Esophagus mucosa (tissue), 1 donor: ENCODE measurements at places on chromosomes 6 and 20.

DNA sequence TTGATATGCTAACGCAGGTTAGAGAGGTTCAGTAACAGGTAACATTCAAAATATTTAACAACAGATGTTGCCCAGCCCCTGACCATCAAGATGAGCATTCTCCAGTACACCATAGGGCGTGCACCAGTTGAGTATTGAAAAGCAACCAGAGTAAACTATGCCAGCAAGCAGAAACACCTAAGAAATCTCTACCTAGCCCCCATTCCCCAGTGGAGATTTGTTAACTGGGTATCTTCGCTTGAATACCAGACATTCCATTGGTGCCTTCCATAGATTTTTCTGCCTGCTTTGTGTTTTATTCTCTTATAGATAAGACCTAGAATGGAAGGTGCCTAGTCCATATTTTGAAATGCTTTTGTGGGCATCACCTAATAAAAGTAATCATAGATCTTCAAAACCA lies 623.9 kb downstream of the KIF16B start:
- ATAC-seq, result no peak

DNA sequence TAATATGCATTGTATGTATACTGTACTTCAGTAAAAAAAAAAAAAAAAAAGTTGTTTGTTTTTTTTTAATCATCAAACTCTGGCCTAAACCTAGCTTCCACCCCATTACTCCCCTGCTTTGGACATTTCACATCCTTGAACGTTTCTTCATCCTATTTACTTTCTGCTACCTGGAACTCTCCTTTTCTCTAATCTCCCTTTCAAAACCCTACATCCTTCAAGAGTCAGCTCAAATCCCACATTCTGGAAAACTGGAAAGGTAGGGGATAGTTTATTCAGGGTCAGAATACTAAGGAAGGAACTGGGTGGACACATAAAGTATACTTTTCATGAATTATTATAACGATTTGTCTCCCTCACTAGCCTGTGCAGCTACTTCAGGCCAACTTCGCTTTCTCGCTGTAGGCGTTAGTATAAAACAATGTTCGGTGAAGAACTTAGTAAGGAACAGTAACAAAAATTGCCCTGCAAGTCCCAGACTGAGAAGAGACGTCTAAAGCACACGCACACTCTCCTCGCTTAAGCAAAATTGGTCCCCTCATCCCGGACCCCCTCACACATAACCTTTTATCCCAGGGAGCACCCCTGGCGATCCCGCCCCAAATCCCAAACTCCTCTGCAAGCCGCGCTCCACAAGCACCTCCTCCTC lies 775 bp downstream of the PIGU start:
- ATAC-seq, result no peak

DNA sequence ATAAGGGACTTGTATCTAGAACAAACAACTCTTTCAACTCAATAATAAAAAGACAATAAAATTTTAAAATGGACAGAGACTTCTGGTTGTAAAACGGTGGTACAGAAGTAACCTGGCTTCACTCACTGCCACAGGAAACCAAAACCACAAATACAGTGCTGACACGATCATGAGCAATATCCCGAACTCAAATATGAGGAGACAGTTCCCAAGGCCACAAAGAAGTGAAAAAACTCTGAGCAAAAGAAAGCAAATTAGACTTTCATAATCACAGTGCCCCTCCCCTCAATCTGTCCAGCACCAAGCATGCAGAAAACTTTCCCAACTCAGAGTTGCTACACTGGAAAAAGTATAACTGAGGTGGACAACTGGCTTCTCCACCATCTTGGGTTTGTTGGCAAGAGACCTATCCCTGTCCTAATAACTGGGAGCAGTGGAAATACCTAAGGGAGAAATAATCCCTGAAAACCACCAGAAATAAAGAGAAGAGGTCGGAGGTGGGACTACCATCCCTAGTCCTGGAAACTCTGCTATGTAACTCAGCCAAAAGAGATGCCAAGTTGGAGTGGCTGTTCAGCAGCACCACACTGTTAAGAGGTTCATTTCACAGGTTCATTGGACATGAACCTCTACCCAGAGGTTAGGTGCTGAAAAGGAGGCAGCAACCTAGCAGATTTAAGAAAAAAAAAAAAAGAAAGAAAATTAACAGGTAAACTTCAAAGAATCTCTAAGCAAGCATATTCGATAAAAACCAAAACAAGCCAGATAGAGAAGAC lies 55.5 kb downstream of the REV3L start:
- ATAC-seq, result no peak

- no peak for ATAC-seq
Observed at GRCh38 chr6:6333501-6333900, 13.0 kb upstream of the F13A1 start.

- no peak for ATAC-seq
Observed at GRCh38 chr6:29294499-29294914, 7.0 kb upstream of the OR14J1 start.

DNA sequence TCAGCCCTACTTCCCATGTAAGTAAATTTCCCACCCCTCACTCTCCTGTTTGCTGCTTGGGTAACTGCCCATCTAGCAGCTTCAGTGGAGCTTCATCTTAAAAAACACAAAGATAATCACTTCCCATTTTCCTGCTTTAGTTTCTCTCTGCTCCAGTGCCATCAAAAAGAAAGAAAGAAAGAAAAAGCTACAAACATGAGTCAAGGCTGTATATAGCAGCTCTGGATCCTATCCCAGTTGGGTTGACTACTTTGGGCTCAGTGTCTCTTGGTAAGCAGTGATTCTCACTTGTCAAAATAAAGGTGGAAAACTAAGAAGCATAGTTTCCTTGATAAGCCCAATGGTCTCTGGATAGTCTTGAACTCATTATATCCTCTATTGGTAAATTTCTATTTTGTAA lies 48.7 kb upstream of the SRPK1 start:
- ATAC-seq, result no peak

GRCh38 chr20:13492001-13492481 lies 146.7 kb downstream of the TASP1 start:
- ATAC-seq, result peak; percentile 81

DNA sequence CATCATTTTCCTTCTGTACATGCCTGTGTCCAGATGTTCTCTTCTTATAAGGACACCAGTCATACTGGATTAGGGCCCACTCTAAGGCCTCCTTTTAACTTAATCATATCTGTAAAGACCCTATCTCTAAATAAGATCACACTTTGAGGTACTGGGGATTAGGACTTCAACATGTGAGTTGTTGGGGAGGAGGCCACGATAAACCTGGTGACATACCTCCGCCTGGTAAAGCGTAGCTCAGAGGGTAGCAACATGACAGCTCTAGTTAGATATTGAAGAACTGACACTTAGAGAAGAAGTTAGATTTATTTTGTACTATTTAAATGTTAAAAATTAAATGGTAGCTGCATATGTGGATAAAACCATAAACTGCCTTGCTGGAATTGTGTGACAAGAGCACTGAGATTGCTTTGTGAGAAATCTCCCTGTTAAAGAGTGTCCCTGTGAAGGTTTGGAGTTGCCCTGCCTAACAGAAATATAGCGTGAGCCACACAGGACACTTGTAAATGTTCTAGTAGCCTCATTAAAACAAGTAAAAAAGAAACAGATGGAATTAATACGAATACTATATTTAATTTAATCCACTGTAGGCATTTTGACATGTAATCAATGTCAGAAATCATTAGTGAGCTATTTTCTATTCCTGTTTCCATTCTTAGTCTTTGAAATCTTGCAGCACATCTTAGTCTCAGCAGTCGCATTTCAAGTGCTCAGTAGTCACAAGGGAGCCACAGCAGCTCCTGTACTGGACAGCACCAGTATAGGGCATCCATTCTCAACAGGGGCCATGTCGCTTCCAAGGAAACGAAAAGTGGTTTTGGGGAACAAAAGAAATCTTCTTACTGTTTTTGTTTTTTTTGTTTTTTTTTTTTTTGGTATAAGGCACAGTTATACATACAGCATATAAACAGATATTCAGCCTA lies 13.4 kb downstream of the PLCB1 start:
- ATAC-seq, result no peak

DNA sequence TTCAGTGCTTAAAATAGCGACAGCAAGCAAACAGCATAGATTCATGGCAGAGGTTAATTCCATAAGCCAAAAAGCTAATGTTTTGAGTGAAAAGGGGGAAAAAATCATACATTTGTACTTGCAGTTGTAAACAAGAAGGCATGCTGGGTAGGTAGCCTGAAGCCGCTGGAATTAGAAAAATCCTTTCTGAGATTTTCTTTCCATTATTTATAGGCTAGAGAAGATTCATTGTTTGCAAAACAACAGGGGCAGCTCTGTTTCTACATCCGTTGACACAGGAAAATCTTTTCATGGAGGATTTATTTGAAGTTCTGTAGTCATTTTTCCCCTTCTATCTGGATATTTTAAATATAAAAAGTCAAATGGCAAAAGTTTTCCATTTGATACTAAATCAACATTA lies 843.9 kb downstream of the QKI start:
- ATAC-seq, result no peak

DNA sequence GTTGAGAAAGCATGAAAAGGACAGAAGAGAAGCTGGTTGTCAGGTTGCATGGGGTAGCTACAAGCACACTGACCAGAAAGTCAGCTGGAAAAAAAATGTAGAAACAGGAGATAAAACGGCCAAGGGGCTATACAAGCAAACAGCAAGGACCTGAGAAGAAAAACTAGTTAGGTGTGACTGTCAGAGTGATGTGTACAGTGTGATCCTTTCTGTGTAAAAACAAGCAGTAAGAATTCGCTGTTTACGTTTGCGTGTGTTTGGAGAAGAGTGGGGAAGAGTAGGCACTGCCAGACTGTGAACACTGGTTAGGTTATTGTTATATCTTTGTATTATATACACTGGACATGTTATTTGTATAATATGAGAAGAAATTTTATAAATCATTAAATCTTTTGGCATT lies 28.1 kb downstream of the PTPN1 start:
- ATAC-seq, result no peak

- ATAC-seq, result no peak
Observed at GRCh38 chr20:62901891-62902290, 24.4 kb downstream of the DIDO1 start.

DNA sequence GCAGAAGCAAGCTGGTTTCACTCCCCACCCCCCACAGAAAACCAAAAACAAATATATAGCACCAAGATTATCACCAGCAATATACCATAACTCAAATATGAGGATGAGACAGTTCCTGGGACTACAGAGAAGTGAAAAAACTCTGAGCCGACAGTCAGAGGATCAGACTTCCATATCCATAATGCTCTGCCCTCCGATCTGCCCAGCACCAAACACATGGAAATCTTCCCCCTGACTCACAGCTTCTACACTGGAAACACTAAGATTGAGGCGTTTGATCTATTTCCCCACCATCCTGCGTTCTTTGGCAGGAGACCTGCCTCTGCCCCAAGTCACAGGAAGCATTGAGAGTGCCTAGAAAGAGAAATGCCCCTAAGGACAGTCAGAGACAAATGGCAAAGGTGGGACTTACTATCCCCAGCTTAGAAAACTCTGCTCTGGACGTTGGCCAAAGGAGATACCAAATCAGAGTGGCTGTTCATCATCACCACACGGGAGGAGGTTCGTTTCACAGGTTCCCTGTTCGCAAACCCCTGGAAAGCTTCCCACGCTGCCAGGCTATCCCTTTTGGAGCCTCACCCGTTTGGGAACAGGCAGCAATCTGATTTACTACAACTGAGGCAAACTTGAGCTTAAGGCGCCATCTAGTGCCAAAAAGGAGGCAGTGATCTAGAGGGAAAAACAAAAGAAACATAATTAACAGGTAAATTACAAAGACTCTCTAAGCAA lies 48.7 kb upstream of the SRSF6 start:
- ATAC-seq, result no peak

DNA sequence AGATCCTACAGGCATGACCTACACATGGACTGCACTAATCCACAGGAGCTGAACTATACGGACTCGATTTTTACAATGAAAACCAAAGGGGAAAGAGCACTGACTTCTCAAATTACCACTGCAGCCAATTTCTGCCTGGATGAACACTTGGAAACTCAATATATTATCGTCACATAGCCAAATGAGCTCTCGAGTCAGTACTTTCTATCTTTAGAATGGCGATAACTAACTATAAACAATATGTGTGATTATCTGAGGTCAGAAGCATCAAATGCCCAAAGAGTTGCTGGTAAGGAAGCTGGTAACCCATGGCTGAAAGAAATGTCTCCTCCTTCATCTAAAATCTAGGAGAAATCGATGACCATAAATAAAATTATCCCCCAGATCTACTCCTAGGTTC lies 86.7 kb downstream of the KIF16B start:
- no peak for ATAC-seq

GRCh38 chr20:37547912-37548311 lies 20.2 kb upstream of the BLCAP start:
- ATAC-seq, result no peak

DNA sequence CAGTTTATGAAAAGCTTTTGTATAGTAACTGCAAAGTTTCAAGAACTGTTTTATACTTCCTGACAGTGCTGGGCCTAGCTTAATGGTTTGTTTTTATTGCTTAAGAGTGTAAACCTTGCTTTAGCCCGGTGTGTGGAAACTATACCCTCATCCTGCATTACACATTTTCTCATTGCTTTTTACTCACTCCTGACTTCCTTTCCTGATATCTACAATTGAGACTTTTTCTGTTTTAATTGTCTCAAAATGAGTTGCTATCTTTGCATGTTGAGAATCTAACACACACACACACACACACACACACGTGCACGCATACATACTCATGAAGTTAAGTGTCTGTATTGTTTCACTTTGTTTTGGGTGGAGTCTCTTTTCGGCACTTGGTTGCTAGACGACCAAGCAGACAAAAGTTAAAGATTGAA lies 16.7 kb downstream of the BMP2 start:
- no peak for ATAC-seq

DNA sequence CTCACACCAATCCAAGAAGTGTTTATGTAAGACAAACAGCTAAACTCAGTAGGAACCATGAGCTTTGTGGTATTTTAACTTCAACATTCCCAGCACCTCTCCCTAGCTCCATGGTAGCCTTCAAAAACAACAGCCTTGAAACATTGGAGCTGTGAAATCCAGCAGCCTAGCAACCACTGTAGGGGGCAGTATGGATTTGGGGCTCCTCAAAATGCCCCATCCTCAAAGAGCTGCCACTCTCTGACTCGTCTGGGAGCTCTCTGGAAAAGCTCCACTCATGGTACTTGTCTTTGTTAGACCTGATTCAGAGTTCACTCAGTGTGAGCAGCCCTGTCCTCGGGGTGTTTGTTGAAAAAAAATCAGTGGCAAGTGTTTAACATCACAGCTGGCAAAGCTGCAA lies 82.9 kb downstream of the KIF6 start:
- no peak for ATAC-seq
